ENCODE measurements at places on chromosomes 2 and 18.

DNA sequence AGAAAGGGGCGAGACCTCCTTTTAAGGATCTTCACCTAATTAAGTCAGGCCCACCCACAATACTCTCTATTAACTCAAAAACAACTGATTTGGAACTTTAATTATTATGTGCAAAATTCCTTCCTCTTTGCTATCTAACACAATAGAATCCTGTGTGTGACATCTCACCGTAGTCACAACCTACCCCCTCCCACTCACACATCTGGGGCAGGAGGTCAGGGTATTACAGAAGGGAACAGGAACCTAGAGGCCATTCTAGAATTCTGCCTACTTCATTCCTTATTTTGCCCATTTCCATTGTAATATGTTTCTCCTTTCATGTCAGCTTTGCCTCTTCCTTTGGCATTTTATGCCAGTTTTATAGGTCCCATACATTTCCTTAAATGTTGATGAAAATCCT is 829.3 kb upstream of the ID2 start:
- no peak for DNase-seq

DNA sequence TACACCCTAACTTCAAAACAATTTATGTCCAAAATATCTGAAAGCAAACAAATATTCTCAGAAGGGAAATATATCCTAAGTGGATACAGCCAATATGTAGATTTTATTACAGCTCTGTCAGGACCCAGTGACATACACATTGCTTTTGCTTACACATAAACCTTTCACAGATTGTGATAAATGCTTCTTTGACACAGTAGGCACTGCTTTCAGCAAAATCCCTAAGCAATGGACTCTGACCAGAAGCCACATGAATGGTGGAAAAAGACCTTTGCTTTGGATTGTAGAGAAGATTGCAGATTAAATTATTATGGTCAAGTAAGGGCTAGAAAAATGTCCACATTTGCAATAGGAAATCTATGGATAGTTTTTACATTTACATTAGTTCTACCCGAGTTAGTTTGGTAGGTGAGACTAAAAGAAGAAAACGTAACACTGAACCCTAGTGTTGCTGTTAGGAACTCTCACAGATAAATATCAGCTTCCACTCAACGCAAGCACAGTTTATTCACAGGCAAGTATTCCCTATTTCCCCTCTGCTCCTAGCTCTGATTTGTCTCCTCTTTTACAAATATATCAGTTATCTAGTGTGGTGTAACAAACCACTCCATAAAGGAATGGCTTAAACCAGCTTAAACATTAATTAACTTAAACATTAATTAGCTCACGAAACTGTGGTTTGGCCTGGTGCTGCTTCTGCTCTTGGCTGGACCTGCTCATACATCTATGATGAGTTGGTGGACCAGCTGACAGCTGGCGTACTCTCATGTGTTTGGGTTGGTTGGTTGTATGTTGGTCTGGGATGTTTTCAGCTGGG is 23.6 kb upstream of the SERPINE2 start:
- DNase-seq, result no peak

DNA sequence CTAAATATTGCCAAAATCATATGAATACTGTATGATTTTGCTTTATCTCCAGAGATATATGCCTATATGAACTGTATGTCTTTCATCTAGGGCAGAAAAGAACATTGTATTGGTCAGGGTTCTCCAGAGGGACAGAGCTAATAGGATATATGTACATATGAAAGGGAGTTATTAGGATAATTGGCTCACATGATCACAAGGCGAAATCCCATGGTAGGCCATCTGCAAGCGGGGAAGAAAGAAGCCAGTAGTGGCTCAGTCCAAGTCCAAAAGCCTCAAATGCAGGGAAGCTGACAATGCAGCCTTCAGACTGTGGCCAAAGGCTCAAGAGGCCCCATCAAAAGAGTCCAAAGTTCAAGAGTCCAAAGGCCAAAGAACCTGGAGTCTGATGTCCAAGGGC is 209.9 kb downstream of the RNF144A start:
- no peak for DNase-seq

- DNase-seq, result no peak
Observed at GRCh38 chr2:41933585-41934320, 114.1 kb upstream of the PKDCC start.

GRCh38 chr2:231573096-231573495 is 19.6 kb upstream of the TEX44 start:
- no peak for DNase-seq

DNA sequence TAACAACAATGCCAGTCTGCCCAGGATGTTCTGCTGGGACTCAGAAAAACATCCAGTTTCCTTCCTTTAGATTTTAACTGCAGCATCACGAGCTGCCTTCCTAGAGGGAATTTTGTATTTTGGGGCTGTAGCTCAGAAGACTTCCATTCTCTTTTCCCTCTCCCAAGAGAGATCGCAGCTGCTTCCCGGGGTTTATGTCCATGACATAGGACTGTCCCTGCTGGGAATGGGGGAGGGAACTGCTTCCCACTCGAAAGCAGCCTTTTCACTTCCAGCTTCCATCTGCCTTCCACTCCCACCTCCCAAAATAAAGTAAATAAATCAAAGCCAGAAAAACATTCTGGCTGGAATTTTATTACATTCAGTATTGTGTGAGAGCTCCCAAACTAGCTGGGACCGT is 52.4 kb downstream of the LIMS1 start:
- DNase-seq, result no peak

DNA sequence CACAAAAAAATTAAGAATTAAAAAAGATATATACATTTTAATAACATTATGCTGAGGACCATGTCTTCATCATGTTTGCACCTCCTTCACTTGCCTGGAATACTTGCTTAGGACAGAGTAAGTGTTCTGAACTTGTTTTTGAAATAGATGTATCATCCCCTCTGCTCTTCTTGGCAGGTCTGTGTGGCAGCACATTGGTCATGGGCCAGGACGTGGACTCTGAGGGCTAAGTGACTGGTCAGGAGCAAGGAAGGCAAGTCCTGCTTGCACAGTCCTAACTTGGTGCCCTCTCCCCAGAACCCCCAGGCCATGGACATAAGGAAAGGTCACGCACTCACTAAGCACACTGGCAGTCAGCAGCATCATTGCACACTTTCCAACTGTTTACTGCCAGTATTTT is 95.8 kb downstream of the PTPRM start:
- no peak for DNase-seq

DNA sequence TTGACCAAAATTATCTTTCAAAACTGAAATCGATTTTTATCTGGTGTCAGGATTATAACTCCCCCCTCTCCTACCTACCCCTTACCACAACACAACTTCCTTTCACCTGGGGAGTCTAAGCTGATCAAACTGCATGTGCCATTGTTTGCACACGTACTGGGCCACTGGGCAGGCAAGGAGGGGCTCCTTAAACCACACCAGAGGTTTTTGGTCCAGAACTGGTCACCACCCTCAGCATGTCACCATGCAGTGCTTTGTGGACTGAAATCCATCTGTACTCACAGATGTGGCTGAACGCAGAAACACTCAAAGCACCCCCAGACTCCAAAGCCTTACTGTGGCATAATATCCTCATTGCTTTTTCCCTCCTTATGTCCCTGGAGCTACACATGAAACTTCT is 13.9 kb upstream of the ARHGAP25 start:
- DNase-seq, result no peak

- no peak for DNase-seq
Observed at GRCh38 chr2:240895656-240896388, at the start of gene MAB21L4. MAB21L4 (minus strand) TSS chr2:240896156; CDS start chr2:240895997, 159 bp downstream.

DNA sequence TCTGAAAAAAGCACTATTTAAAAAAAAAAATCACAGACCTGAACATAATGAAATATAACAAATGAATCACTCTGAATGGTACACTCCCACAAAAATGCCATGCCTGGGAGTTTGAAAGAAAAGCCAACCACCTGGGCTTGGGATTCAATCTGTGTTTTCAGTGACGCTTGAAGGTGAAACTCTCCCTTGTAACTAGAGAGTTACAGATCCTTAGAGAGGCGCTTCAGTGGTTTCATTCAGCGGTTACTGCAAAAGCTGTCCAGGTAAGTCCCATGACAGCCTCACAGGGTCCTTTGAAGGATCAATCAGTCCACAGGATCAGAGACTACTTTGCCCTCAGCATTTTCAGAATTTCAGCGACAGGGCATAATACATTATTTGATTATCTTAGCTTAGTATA is 627.3 kb downstream of the IRS1 start:
- DNase-seq, result no peak

- no peak for DNase-seq
Observed at GRCh38 chr18:35778850-35779627, 193.4 kb upstream of the RMP24 start.

DNA sequence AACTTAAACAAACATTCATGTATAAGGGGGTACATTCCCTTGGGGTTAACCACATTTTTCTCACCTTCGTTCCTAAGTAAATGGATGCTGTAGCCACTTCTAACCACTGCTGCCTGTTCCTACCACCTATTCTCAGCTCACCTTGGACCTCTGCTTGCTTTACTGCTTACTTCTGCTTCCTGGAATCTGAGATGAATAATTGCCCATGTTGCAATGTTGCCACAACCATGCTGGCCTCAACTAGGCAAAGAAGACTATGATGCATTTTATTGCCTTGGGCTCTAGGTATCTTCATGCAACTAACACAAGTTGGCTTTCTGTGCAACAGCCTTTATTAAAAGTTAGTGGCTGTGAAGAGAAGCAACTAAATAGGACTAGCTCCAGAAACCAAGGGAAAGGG is 106.3 kb upstream of the TCF4 start:
- DNase-seq, result no peak

DNA sequence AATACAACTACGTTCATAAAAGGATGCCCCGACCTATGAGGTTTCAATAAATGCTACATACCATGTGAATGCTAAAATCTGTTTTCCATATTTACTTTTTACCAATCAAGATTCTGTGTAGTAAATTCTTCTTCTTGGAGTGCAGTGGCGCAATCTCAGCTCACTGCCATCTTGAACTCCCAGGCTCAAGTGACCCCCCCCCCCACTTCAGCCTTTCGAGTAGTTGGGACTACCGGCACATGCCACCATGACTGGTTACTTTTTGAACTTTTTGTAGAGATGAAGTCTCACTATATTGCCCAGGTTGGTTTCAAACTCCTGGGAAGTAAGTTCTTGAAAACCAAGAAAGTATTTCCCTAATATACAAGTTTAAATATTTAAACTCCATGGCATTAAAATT is 14.4 kb upstream of the USP34 start:
- DNase-seq, result no peak

- DNase-seq, result no peak
Observed at GRCh38 chr2:237213315-237214022, 127.8 kb downstream of the COPS8 start.

DNA sequence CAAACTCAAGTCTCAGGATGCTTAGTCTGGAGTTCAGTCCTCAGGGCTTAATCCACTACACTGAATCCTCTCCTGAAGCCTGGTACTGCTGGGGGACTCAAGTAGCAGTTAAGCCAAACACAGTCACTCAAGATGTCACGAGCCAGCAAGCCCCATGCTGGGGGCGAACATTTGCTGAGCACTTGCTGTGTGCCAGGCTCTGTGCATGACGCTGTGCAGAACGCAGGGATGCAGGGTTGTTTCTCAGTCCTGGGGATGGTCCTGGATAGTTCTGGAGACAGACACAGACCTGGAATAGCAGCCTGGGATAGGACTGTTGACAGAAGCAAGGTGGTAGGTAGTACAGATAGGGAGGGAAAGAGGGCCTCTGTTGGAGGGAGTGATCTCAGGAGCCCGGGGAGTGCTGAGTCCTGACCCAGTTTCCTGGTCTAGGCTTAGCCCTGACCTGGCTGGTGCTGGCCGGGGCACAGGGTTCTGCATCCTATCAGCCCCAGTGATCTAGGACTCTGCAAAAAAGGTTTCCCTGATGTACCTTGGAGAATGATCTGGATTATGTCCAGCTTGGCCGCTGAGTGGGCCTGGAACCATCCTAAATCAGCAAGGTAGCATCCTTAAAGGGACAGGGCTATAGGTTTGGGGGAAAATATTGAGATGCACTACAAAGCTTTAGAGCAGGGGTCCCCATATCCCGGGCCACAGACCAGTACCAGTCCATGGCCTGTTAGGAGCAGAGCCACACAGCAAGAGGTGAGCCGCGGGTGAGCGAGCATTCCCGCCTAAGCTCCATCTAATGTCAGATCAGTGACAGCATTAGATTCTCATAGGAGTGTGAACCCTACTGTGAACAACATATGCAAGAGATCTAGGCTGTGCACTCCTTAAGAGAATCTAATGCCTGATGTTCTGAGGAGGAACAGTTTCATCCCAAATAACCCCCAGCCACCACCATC is 54.7 kb upstream of the OTOF start:
- DNase-seq, result no peak

DNA sequence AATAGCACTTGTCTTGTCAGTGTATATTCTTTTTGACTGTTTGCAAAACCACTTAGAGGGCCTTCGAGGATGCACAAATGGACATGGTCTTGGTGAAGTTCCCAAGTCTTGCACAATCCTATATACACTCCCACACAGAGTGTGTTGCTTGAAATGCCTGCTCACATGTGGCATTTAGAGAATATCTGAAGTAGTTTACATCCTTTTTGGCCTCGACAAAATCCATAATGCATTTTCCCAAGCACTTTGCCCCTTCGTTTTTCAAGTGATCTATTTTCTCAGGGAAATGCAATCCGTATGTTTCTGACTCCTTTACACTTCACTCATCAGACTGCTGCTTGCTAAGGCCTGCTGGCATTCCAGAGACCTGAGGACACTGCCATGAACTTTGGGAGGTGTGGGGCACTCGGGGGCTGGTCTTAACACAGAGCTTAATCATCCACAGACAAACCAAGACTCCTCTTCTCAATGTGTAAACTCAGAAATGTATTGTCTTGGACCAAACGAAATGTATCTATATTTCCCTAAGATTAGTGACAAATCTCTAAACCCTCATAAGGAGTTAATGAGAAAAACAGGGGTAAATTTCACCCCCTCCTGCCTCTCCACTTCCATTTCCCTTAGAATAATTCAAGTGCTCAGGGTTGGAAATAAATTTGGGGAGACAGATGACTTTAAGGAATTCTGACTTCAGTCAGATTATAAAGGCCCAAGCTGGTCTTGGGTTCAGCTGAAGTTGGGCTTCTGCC is 219.3 kb upstream of the APCDD1 start:
- DNase-seq, result no peak

GRCh38 chr2:190443778-190444481 is 35.8 kb downstream of the MFSD6 start:
- no peak for DNase-seq

DNA sequence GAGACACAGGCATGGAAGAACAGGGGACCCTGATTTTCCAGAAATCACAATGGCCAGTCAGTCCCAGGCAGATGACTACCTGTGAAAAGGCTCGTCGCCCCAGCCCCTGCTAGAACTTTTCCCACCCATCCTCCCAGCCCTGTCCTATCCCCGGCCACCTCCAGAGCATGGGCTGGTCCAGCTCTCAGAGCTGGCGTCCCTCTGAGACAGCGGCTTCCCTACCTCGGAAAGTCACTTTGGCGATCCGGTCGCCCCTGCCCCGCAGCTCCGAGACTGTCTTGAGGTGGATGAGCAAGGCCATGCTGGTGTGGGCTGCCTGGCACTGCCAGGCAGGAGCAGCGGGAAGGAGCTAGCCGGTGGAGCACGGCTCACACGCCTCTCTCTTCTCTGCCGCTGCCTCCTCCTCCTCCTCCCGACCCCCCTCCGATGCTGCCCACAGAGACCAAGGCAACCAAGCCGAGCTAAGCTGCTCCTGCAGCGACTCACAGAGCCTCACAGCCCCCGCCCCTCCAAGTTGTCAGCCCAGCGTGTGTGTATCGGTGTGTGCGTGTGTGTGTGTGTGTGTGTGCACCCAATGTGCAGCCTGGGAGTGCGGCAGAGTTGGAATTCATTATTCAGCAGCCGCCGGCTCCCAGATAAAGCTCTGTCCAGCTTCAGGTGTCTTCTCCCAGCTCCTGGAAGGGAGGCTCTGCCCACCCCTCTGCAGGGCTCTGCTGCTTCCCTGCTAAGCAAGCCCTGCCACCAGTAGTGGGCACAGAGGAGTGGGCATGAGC is 80.5 kb upstream of the OTOF start:
- DNase-seq, result no peak

GRCh38 chr2:105517814-105518705 is 119.2 kb upstream of the FHL2 start:
- DNase-seq, result no peak
